ENCODE measurements at places on chromosomes 3 and 15.

- DNase-seq, result no peak
Measured at GRCh38 chr3:125442506-125442905, 67.4 kb upstream of the ZNF148 start.

GRCh38 chr15:70447928-70448698, 315.2 kb downstream of the UACA start:
- DNase-seq, result no peak

- no peak for DNase-seq
Measured at GRCh38 chr3:152635389-152635788, 199.5 kb upstream of the P2RY1 start.

GRCh38 chr15:42760759-42761158, 23.8 kb upstream of the CDAN1 start:
- DNase-seq, result no peak

DNA sequence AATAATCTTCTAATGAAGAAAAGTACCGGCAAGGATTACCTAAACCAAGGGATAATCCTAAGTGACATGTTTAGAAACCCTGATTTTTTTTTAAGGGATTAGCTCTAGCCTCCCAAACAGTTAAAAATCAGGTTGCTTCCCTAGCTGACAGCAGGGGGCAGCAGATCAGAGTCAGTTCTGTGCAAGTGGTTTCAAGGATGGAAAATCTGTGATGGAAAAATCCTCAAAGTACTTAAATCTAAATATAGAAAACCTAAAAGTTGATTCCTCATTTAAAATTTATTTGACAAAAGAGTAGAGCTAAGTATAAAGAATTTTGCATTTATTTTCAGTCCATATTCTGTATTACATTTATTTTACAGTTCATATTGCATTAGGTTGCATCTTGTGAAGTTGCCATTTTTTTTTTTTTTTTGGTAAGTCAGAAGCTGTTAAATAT, 107.6 kb downstream of the PEX5L start:
- peak; percentile 76 for DNase-seq

- peak; percentile 85 for DNase-seq
Measured at GRCh38 chr15:51776952-51777569, 25.7 kb downstream of the TMOD2 start.

DNA sequence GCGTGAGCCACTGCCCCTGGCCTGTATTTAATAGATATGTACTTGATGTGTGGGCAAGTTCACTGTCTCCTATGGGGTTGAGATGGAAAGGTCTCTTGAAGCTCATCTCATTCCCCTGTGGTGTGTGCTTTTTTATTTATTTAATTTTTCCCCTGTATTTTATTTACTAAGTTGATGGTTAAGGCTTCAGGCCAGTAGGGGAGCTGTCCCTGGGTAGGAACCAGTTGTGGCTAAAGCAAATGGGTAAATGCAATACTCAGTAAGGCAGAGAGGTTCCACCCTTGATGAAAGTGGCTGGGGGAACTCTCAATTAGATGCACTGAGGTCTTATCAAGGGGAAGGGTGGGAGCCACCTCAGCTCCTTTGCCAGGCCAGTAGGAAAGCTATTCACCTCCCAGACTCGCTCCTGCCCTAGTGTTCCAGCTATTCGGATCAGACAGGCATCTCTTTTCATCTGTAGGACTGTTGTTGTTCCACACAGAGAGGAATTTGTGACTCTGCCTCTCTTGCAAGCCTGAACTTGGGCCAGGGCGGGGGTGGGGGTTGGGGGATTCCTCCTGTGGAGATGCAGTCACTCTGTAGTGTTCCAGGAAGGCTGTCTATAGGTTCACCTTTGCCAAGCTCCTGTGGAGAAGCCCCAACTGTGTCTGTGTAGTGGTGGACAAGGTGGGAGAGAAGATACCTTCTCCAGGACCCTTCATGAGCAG, 26.1 kb downstream of the PCCB start:
- DNase-seq, result no peak

GRCh38 chr3:111917300-111917699, 58.2 kb downstream of the PHLDB2 start:
- DNase-seq, result no peak

DNA sequence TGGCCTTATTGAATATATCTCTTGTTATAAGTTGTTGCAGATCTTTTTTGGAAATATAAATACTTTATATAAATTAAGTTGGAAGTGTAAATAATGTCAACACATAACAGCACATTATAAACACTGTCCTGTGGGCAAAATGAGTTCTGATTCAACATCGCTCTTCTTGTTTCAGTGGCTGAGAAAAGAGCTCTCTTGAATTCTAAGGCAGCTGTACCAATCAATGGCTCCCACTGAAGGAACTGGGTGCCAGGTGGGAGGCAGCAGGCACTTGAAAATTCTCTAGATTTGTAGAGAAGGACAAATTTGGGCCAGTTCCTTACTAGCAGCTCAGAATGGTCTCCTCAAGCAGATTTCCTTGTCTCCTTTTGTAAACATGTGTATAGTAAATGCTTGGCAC, 45.6 kb downstream of the CHST2 start:
- DNase-seq, result peak; percentile 58

- DNase-seq, result no peak
Measured at GRCh38 chr15:35911052-35911777, 365.2 kb upstream of the DPH6 start.

DNA sequence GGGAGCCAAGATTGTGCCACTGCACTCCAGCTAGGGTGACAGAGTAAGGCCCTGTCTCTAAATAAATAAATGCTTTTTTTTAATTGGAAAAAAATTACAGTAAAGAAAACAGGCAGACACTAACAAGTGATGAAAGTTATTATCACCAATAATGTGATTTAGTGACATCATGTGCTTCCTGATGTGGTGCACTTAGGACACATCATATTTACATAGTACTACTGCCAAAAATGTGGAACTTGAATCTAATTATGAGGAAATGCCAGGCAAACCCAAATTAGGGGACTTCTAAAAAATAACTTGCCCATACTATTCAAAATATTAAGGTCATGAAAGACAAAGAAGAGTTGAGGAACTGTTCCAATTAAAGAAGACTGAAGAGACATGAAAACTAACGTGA, 30.8 kb downstream of the MAP4 start:
- no peak for DNase-seq

GRCh38 chr3:103006526-103007183, 571.8 kb downstream of the ZPLD1 start:
- DNase-seq, result no peak

DNA sequence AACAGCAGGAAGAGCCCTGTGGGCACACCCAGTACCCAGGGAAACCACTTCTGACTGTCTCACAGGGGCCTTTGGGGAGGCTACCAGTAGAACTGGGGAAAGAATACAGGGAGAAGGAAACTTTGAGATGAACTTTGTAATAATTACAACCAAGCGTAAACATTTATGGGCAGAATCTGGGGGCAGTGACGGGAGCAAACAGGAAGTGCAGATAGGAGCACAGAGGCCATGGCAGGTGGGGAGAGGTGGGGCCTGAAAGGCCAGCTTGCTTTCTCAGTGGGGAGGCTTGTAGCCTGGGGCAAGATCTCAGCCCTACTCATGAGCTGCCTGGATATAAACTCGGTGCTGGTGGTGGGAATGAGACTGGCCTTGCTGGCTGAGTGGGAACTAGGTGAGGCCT, 209.8 kb downstream of the PLCH1 start:
- no peak for DNase-seq

DNA sequence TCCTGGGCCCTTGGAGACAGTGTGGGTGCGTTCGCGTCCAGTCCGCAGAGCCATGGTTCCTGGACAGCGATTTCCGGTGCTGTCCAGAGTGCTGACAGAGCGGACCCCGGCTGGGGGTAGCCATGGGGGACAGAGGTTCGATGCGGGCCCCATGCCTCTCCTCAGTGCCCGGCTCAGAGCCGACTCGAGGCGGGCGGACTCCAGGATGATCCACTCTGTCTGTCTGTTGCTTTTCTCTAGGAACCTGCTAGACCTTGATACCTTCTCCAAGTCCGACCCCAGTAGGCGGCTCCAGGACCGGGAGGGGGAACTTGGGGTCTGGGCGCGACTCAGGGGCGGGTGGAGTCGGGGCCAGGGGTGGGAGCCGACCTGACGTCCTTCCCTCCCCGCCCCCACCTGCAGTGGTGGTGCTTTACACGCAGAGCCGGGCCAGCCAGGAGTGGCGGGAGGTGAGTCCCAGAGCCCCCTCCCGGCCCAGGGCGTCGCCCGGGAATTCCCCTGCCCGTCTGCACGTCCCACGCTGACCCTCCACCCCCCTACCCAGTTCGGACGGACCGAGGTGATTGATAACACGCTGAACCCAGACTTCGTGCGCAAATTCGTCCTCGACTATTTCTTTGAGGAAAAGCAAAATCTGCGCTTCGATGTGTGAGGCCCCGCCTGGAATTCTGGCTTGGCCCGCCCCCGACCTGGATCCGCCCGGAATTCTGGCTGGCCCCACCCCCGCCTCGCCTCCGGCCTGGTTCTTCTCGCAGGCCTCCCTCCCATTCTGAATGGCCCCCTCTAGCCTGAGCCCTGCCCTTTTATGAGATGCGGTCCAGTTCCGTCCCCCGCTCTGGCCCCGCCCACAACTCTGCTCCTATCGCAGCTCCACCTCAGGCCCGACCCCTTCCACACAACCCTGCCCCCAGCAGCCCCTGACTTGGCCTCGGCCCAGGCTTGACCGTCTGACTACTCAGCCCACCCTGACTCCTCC, 1.0 kb downstream of the CPNE9 start:
- no peak for DNase-seq

DNA sequence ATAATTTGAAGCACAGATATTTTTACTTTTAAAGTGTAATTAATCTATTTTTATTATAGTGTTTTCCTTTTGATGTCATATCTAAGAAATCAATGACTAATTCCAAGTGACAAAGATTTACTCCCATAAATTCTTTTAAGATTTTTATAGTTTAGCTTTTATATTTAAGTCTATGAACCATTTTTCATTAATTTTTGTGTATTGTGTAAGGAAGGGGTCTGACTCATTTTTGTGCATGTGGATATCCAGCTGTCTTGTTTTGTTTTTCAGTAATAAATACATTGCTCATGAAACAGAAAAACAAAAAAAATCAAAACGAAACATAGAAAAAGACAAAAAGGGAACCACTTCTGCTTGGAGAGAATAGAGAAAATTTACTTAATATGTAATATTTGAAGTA, 145.1 kb downstream of the EPHA6 start:
- no peak for DNase-seq

GRCh38 chr15:40439960-40440742, 602 bp upstream of the BAHD1 start:
- DNase-seq, result peak; percentile 31

GRCh38 chr3:156642750-156643728, 31.4 kb upstream of the TIPARP start:
- DNase-seq, result no peak

GRCh38 chr3:155352900-155353490, 59.5 kb upstream of the STRIT1 start:
- peak; percentile 43 for DNase-seq

DNA sequence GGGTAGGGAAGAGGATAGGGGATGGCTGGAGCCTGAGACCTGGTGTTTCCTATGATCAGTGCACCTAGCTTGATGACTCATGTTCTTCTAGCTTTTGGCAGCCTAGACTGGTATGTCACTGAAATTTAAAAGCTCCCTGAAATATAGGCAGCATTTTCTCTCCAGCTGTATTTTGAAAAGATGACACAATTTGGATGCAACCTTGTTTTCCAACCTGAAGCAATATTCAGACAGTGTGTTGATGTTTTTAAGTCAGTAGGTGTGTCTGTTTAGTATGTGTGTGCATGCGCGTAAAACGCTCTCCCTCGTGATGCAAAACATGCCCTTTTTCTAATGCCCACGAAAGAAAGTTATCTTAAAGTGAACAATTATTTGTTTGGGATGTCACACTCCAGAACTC, 58.5 kb downstream of the RPL22L1 start:
- DNase-seq, result no peak

DNA sequence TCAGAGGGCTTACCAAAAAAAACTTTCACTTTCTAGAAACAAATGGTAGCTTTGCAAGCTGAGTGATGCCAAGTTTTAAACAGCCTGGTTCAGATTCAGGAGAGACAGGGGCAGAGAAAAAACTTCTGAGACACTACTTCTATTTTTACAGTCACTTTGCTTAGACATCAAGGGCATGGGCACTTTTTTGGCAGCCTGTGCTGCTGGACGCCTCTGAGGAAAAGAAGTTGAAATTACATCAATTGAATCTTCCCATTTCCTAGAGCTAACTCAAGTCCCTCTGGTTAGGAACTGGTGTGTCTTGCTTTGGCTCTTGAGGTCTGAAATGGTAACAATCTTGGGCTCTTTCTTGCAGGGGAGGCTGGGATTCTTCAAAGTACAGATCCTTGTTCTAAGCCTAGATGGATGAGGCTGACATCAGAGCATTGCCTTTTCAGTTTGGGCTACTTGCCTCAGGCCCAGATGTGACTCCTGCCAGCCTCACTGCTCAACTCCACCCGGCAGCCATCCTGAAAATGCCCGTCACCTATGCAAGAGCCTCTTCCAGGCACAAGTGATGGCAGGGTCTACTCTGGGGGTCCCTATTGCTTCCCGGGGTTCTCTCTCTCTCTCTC, 357.5 kb downstream of the FOXP1 start:
- peak; percentile 5 for DNase-seq

- DNase-seq, result no peak
Measured at GRCh38 chr3:145175626-145176025, 985.4 kb downstream of the PLOD2 start.

DNA sequence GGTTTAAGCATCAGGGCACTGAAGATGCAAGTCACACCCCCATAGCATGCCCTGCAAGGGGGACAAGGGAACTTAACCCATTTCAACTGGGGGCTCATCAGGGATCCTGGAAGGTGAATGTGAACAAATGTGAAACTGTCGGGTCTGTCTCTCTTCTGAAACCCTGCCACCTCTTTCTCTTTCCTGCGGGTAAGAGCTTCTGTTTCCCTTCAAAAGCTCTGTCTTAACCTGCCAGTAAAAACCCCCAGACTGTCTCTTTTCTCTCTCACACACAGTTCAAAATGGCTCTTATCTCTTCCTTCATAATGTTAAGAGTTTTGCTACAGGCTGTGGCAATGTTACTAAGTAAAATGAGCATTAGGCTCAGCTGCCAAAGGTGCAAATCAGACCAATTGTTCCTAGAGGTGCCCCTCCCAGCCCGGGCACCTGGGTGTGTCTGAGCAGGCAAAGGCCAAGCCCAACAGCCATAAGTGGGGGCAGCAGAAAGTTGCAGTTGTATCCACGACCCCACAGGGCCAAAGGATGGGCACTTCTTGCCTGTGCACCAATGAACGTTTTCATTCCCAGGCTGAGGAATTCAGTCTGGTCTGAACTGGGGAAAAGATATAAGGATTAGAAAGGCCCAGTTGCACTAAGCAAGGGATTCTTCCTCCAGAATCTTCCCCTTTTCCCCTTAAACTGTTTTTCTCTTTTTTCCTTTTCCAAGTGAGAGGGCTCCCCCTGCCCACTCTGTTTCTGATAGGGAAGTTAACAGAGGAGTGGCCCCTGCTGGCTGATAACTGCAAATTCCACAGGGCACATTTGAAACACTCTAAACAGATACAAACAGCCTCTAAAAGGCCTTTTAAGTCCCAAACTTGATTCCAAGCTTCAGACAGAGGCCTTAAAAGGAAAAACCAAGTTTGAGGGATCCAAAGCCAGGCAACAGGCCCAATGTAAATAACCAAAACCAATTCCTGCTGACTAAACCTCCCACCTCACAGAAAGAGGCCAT, 113.8 kb upstream of the EPHA6 start:
- DNase-seq, result no peak

GRCh38 chr15:72178976-72179585, 18.5 kb downstream of the GRAMD2A start:
- DNase-seq, result no peak

All from GM12865 (cell line).